ENCODE measurements at places on chromosomes 3 and 15.

GRCh38 chr15:28098766-28099554 lies at the start of gene OCA2:
OCA2 (minus strand) TSS chr15:28099315; CDS start chr15:28081874, 17,441 bp downstream.
- peak; percentile 37 for DNase-seq

DNA sequence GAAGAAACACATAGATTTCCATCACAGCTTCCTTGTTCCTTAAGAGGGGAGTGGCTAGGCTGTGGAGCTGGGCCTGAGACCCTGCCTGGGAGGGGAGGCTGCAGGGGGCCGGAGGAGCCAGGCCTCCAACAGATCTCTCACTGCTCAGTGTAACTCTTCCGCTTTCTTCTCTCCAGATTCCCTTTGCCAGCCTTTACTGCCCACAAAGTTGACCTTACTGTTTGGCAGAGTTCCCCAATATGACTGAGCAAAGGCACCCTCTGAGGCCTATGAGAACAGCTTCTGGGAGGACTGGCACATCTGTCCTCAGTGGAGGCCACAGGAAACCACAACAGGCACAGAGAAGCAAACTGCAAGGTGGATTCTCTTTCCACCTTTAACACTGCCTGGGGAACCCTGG lies 38.1 kb downstream of the SLCO2A1 start:
- no peak for DNase-seq

GRCh38 chr15:70420948-70421482 lies 323.3 kb upstream of the TLE3 start:
- no peak for DNase-seq

DNA sequence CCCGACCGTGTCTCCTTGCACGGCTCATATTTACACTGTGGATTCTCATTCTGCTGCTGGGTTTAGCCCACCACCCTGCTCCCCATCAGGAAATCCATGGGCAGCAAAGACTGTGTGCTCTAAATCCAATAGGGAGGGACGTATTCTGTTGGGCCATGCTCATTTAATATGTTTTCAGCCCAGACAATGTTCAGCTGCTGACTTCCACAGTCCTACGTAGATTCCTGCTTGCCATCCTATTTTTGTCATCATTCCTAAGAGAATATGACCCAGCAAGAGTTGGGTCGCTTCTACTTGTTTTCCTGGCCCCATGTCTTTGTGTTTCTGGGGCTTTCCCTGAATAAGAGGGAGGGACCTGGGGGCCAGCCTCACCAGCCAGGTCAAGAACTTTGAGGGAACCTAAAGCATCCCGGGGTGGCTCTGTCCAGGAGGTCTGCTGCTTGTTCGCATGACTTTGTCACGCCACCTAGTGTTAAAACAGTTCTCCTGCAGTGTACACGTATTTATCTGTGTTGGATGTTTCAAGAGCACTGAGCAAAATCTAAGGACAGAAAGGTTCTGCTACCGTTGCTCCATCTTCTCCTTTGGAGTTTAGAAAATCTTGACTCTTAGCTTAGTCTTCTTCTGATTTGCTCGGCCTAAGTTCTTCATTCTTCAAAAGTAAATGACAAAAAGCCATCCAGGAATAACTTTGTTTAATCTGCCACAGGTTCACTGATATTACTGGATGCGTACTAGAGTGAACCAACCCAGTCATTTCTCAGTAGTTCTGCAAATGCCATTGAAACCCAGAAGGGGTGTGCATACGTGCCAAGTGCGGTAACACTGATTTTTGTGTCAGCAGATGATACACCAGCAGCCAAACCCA lies 79.8 kb upstream of the NR2E3 start:
- DNase-seq: peak; percentile 31

GRCh38 chr15:58587486-58587885 lies 155.7 kb downstream of the LIPC start:
- DNase-seq: no peak

GRCh38 chr15:60840703-60841411 lies 361.9 kb upstream of the ICE2 start:
- DNase-seq: peak; percentile 31

GRCh38 chr15:49115062-49115461 lies 40.3 kb downstream of the COPS2 start:
- no peak for DNase-seq

DNA sequence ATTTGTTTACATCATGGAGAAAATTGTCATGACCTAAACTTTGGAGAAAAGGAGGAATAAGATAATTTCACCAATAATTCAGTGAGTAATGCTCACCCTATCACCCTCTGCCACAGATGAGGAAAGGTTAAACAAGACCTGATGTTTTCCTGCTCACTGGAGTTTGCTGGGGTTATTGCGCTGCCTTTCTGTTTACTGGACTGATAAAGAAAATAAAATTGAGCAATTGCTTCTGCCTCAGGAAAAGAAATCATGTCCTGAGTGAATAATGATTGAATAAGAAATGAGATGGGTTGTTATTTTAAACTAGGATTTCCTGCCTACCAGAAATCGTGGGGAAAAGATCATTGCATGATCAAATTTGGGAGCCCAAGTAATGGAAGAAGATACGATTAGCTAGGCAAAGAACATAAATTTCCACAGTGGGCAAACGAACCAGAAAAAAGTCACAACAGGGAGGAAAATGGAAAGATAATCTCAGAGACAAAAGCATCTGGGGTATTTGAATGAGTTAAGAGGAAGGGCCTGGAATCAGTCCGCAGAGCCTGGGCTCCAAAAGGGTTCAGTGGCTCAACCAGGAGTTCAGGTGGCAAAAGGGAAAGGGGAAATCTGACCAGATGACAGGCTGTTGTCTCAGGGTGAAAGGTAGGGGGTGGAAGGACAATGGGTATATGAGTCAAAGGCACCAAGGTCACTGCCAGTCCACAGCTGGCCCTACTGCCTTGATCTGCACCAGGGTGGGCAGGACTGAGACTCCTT lies 146.8 kb downstream of the FAM43A start:
- DNase-seq: no peak

DNA sequence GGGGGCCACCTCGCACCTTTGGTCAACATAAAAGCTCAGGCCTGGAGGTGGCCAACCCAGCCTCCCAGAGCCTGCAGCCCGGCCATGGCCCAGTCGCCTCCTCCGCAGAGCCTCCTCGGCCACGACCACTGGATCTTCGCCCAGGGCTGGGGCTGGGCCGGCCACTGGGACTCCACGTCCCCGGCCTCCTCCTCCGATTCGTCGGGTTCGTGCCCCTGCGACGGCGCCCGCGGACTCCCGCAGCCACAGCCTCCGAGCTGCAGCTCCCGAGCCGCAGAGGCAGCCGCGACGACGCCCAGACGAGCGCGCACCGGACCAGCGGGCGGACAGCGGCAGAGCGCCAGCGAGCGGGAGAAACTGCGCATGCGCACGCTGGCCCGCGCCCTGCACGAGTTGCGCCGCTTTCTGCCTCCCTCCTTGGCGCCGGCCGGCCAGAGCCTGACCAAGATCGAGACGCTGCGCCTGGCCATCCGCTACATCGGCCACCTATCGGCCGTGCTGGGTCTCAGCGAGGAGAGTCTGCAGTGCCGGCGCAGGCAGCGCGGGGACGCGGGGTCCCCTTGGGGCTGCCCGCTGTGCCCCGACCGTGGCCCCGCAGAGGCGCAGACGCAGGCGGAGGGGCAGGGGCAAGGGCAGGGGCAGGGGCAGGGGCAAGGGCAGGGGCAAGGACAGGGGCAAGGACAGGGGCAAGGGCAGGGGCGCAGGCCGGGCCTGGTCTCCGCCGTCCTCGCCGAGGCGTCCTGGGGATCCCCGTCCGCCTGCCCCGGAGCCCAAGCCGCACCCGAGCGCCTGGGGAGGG lies at the start of gene MESP2:
MESP2 (plus strand) TSS at position 59 of the 799 bp plus-strand sequence; CDS start at position 85, 26 bp downstream.
- peak; percentile 70 for DNase-seq

DNA sequence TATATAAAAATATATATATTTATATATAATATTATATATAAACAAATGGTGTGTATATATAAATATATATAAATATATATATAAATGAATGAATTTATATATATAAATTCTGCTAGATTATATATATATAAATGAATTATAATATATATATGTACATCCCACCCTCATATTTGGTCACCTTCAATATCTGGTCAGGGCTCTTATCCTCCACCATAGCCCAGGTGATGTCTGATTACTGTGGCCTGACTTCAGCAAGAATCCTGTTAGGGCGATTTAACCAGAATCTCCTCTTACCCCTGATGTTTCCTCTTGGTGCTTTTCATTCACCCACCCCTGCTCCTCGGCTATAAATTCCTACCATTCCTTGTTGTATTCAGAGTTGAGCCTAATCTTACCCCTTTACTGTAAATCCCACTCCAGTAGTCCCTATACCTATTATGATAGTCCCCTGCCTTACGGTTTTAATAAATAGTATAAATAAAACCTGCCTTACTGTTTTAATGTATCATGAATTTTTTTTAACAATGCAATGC lies 439.6 kb downstream of the PLOD2 start:
- DNase-seq: no peak

DNA sequence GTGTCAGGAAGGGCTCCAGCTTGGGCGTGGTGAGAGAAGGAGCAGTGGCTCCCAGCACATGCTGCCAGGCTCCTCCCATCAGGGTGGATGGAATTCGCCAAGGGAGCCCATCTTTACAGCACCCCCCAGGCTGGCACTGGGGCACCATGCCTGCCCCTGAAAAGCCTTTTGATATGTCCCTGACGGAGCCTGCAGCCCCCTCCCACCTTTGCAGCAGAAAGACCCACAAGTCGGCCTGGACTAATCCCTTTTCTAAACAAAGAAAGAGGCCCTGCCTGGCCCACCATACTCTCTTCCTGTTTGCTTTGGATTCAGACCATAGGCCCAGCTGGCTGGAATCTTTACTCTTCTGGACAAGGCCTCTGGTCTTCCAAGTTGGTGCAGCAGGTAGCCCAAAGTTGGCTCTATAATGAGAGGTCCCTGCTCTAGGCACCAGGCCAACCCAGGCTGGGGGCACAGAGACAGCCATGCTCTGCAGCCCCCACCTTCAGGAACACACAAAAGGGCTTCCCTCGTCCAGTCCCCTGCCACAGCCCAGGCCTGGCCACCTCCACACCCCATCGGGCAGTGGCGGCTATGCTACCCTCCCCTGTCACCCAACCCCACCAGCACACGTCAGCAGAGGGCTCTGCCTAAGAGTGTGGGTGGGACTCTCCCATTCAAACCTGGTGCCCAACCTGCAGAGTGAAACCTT lies 5.4 kb downstream of the ANPEP start:
- DNase-seq: no peak

- no peak for DNase-seq
Measured at GRCh38 chr3:23405081-23405480, 202.0 kb downstream of the UBE2E2 start.

- peak; percentile 18 for DNase-seq
Measured at GRCh38 chr3:44522494-44522933, 32.5 kb upstream of the ZKSCAN7 start.

GRCh38 chr3:85681906-85682305 lies 723.1 kb downstream of the CADM2 start:
- no peak for DNase-seq

DNA sequence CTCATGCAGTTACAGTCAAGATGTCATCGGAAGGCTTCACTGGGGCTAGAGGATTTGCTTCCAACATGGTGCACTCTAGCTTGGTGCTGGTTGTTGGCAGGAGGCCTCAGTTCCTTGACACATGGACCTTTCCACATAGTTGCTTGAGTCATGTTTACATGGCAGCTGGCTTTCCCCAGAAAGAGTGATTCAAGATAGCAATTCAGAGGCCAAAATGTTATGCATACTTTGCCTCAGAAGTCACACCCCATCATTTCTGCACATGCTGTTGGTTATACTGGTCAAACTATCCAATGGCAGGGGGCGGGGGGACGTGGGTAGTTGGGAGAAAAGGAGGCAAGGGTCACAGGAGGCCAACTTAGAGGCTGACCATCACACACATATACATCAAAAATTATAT lies 58.7 kb downstream of the FOXB1 start:
- no peak for DNase-seq

GRCh38 chr15:82103468-82103867 lies 57.6 kb upstream of the MEX3B start:
- DNase-seq: no peak

- no peak for DNase-seq
Measured at GRCh38 chr3:172977696-172978095, 163.3 kb downstream of the SPATA16 start.

DNA sequence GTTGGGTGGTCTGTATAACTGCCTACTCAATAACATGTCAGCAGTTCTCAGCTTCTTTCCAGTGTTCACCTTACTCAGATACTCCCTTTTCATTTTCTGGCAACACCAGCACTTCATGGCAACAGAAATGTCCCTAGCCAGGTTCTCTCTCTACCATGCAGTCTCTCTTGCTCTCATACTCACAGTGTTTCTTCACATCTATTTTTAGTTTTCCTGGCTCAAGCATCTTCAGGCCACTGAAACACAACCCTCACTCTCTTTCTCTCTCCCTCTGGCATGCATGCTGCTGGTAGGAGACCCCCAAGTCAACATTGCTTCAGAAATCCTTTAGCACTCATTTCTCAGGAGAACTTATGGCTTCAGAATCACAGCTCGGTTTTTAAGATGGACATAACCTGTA lies at the start of gene CAPN3:
CAPN3 (plus strand) TSS at position 253 of the 400 bp plus-strand sequence. CDS start 305 bp downstream, outside the sequence.
- no peak for DNase-seq

DNA sequence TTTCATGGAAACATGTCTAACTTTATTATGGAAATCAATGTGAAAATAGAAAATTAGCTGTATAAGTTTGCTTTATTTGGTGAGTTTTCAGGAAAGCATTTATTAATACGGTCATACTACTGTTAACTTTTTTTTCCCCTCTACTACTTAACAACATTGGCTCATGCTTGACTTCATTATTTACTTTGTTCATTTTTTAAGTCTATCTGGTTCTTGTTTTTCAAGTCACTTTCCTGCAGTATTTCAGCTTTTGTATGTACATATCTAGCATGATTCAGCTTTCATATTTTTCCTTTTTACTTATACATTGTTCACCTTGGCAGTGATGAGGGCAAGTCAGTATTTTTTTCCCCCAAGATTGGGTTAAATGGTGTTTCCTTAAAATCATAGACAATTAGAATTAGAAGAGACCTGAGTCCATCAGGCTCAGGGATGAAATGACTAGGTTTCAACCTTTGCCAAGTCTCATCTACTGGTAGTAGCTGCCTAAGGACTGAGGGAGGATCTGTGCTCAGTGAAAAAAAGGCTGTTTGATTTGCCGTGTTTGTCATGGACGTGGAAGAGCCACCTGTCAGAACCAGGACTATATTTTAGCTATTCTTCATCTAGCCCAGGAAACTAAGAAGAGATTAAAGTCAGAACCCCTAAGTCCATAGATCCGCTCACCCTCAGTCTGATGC lies 15.4 kb downstream of the TMOD3 start:
- peak; percentile 22 for DNase-seq

All from cerebellar cortex (tissue), 1 donor.